Activated T-cell treated with anti-CD3 and anti-CD28 coated beads for 48 hours (primary cell): ENCODE measurements at places on chromosomes 16 and 17.

DNA sequence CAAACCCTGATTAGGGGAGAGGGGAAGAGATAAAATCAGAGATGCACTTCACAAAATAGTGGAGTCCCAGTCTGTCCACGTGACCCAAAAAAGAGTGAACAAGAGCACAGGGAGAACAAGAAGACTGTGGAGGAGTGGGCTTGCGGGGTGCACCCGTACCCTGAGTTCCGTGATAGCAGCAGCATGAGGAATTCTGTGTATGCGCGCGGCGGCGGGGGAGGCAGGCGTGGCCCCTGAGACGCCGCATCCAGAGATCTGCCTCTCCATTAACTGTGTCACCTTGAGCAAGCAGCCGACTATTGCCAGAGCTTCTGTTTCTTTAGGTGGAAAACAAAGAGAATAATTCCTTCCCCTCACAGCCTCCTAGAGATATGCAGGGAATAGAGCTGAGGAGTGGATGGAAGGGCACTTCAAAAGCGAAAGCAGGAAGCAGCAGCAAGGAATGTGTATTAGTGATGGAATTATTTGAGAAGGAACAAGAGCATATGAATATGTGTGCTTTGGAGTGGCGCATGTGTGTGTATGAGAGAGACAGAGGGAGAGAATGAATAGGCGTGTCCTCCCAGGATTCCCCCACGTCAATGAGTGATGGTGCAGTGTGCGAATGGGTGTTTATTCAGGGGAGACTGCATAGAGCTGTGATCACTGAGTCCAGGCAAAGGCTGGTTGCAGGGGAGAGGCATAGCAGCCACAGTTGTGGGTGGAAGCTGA is 10.4 kb upstream of the SOX9 start:
- DNase-seq: no peak

- no peak for DNase-seq
Measured at GRCh38 chr16:29156511-29156910, 171.7 kb downstream of the LAT start.

DNA sequence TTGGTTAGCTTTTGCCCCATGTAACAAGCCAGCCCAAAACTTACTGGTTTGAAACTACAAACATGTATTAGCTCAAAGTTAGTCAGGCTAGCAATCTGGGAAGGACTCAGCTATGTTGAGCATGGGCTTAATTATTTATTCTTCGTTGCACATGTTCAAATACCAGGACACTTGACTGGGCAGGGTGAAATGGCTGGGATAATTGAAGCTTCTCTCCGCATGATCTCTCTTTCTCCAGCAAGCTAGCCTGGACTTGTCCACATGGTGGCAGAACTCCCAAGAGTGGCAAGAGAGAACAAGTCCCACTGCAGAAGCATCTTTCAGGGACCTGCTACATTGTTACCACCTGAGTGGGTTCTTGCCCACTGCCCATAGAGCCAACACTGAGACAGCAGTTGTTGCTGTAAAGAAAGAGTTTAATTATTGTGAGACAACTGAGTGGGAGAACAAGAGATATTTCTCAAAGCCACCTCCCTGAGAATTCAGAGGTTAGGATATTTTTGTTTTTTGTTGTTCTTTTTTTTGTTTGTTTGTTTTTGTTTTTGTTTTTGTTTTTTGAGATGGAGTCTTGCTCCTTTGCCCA is 16.8 kb upstream of the ATF7IP2 start:
- no peak for DNase-seq

DNA sequence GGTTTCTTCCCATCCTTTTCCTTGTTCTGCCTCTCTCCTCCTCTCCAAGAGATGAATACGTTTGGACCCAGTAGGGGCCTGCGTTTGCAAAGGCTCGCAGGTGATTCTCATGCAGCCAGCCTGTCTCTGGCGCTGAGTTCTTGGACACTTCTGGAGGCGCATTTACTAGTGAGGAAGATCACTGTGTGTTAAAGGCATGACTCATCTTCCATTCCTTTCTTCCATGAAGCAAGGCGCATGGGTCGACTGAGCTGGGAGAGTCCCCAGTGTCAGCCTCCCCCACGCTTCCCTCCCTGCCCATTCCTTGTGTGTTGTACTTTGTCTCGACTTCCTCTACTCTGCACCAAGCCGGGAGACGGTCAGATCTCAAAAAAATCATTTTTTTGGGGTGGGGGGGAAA is 159.9 kb upstream of the EEF2KMT start:
- no peak for DNase-seq

DNA sequence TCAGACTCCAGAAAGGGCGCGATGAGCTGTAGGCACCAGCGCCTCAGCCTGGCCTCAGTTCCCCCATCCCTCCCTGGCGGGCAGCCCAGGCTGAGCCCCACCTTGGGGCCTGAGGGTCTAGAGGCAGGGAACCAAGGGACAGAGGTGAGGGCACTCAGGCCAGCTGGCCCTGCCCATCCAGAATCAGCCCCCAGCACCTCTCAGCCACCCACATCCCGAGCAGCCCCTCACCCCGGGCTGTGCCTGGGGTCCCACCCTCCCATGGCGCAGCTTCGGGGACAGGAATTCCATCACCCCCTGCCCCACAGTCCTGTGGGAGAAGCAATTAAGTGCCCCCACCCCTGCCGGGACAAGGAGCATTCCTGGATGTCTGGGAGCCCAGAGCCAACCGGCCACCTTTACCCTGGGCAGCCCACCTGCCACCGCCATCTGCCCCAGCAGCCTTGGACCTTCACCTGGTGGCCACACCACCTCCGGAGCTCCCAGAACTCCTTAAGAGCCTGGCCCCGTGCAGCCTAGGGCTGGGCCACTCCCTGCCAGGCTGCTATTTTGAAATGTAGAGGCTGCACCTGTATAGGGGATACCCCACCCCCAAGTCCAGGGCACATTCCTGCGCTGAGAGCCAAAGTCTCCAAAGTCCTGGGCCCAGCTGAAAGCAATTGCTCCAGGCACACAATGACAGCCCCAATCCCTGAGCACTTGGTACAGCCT is 33.7 kb upstream of the PVALEF start:
- DNase-seq: no peak

- DNase-seq: no peak
Measured at GRCh38 chr17:64964796-64965195, 45.5 kb upstream of the LRRC37A3 start.

GRCh38 chr16:57167953-57168352 is 17.9 kb downstream of the PSME3IP1 start:
- no peak for DNase-seq

DNA sequence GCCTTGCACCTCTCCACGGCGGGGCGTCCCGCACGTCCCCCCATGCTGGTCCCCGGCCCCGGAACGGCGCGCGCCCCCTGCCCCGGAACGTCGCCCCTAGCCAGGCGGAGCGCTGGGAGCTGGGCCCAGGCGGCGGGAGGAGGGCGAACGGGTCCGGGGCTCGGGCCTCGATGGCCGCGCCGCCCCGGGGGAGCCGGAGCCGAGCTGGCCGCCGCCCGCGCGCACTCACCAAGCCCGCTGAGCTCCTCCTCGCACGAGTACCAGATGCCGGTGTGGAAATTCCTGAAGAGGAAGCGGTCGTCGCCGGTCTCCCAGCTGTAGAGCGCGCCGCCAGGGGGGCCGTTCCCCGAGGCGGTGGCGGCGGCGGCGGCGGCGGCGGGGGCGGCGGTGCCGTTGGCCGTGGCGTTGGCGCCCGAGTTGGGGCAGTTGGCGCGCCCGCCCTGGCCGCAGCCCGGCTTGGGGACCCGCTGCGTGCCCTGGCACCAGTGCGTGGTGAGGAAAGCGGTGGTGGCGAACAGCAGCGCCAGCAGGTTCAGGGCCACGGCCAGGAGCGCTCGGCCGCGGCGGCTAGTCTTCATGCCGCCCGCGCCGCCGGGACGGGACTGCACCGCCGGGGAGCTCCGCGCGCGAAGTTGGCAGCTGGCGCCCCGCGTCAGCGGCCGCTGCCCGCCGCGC is 530 bp downstream of the GSG1L start:
- DNase-seq: no peak

GRCh38 chr16:67657017-67657608 is 2.9 kb downstream of the ACD start:
- DNase-seq: no peak
